ENCODE measurements at places on chromosomes 1 and 21.
A peak's percentile ranks its signal among the peaks of the same experiment; 100 is the strongest.

DNA sequence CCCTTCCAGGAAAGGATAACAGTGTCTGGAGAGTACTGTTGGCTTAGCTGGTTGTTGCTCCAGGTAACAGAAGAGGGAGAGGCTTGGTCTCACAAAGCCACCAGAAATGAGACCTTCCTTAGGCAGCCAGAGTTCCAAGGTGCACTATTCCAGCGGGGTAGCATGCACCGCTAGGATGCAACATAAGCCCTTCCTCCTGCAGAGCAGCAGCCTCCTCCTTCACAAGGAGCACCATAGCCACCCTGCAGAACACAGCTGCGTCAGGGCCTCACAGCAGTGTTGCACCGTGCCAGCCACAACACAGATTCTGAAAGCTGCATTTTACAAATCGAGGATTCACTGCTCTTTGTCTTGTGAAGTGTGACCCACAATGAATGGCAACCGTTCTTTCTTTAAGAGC is 142.0 kb downstream of the CLIC6 start:
- no peak for DNase-seq

GRCh38 chr1:17890056-17890814 is 135.1 kb downstream of the ACTL8 start:
- DNase-seq, result no peak

- no peak for DNase-seq
Measured at GRCh38 chr1:41073971-41074370, 52.4 kb upstream of the SLFNL1 start.

DNA sequence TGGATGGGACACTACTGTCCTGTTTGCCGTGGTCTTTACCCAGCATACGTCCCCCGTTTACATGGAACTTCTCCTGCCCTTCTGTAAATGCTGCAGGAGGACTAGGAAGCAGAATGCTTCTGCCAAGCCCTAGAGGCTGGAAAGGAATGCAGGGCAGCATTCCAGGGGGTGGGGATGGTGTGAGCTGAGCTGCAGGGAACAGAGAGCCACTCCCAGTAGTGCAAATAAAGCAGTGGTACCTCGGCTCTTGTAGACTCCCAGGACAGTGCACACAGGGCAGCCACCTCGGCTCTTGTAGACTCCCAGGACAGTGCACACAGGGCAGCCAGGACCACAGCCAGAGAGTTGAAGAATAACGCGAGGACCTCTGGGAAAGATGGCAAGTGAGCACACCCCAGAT is 35.4 kb downstream of the PTPRU start:
- peak; percentile 54 for DNase-seq
